ENCODE measurements at places on chromosomes 7 and 10.

- DNase-seq, result peak; percentile 25
Observed at GRCh38 chr7:123747620-123748141, 1.1 kb downstream of the WASL start.

- no peak for DNase-seq
Observed at GRCh38 chr10:33015761-33016547, 57.9 kb upstream of the ITGB1 start.

- no peak for DNase-seq
Observed at GRCh38 chr10:87534173-87534858, 29.6 kb downstream of the MINPP1 start.

DNA sequence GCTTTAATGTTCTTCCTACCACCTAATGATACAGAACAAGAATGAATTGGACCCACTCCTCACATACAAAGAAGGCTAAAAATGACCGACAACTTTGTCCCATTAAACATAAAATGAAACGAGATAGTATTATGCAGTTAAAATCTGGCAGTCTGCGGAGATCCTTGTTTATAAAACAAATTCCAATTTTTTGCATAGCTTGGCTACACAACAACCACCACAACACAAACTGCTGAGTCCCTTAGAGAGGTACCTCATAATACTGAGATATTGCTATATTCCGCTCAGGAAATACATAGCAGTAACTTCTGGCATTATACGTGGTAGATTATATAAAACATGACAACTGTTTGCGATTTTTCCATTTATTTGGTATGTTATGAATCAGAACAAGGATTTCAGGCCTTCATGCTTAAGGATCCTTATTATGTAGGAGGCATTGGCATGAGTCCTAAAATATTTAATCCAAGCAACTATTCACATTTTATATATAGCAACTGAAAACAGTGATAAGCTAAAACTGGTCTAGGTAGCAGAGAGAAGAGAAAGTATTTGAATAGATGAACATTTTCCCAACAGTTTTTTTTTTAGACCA is 96.0 kb downstream of the ANK3 start:
- DNase-seq, result no peak

- DNase-seq, result no peak
Observed at GRCh38 chr7:5278766-5279165, 4.0 kb upstream of the SLC29A4 start.

GRCh38 chr10:80924063-80924952 is 386.6 kb downstream of the SH2D4B start:
- DNase-seq, result no peak

DNA sequence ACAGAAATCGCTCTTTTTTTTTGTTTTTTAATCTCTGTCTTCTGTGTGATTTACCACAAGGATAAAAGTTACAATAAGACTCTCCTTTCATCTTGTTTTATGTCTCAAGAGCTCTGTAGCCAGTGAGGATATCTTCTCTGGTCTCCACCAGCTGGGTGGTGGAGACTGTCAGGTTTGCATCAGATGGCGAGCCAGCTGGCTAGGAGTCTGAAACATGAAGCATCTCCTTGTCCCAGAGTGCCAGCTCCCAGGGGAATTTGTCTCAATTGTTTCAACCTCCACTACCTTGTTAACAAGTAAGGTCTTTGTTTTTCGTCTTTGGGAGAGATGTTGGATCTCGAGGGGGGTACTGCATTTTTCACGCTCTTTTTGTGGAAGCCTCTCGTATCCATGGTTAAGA is 47.3 kb downstream of the FRMPD2 start:
- no peak for DNase-seq

DNA sequence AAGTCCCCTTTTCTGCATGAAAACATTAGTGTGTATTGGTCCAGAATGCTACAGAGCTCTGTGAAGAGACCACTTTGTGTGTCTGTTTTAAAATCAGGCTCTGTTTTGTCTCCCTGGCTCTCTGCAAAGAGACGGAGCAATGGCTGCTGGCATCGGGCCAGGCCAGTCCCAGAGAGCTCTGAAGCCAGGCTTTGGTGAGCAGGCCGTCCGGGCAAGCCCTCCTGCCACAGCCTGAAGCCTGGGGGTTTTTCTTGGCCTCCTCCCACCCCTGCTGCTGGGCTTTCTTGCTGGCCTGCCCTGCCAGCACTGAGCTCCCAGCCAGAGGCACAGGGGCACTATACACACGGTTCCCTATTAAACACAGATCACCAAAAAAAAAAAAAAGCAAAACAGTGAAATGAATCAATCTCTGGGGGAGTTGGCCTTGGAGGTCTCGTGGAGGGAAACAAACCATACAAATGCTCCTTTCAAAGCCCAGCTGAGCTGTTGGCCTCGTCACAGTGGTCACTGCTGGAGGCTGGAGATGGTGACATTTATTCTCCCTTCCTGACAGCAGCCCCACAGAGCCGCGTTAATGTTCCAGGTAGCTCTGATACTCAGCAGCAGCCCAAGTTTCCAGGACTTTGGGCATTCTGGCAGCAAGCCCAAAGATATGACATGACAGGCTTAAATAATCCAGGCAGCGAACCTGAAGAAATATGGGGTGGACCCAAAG is 237.2 kb downstream of the TCF7L2 start:
- DNase-seq, result no peak

DNA sequence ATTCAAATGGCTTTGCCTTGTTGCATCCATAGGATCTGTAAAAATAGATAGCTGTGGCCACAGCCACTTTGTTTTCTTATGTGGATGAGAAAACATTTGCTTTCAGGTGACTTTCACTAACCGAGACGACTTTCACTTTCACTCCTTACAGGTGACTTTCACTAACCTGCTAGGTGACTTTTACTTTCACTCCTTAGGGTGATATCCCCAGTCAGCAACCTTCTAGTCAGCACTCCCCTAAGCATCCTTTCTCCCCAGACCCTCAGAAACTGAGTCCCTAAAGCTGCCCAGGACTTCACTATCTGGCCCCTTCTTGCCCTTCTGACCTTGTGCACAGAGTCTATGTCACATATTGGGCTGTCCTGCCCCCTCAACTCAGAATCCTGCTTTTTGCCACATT is 177.5 kb downstream of the RELN start:
- no peak for DNase-seq

- no peak for DNase-seq
Observed at GRCh38 chr10:119511828-119512515, 30.5 kb downstream of the RGS10 start.

- no peak for DNase-seq
Observed at GRCh38 chr10:6924166-6924565, 344.1 kb upstream of the PRKCQ start.

GRCh38 chr10:86642499-86642898 is 11.8 kb upstream of the OPN4 start:
- no peak for DNase-seq

GRCh38 chr10:103618575-103619423 is 125.3 kb downstream of the NEURL1 start:
- no peak for DNase-seq

- no peak for DNase-seq
Observed at GRCh38 chr10:13939391-13939790, 352.6 kb downstream of the PRPF18 start.

- no peak for DNase-seq
Observed at GRCh38 chr7:115229401-115230105, 307.7 kb downstream of the MDFIC start.

DNA sequence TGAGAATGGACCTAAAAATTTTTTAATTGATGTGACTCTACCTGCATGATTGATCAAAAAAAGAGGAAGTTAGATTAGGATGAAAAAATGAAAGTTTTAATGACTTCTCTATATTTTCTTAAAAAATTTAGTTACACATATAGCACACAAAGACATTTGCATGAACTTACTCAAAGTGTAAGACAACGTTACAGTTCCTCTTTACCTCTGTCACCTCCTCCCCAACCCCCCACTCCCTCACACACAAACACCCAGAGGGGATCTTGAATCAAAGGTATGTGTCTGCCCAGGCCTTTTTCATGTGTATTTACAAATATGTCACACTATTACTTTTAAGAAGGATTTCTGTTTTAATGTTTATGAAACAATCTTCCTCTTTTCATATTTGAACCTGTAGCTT is 20.6 kb upstream of the CDCA7L start:
- no peak for DNase-seq

GRCh38 chr7:74454021-74454924 is 567 bp downstream of the GTF2IRD1 start:
- DNase-seq, result peak; percentile 25

- no peak for DNase-seq
Observed at GRCh38 chr10:26357203-26357602, 80.9 kb upstream of the APBB1IP start.

- no peak for DNase-seq
Observed at GRCh38 chr10:43112608-43112961, 25.7 kb upstream of the CSGALNACT2 start.

DNA sequence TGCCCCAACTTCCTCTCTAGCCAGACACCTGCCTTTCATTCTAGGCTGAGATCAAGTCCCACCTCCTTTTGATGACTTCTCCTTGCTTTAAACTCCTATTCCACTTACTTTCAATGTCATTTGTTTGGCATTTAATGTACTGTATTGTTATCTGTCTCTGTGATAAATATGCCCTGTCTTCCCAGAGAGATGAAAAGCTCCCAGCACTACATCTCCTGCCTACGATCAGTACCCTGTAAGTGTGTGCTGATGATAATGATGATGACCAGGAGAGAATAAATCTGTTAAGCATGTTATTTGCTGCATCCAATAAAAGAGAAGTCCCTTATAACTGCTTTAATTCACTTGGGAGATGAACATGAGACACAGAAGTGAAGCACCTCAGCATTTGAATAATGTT is 367.4 kb upstream of the C7orf33 start:
- no peak for DNase-seq

- no peak for DNase-seq
Observed at GRCh38 chr10:121764233-121764942, 163.4 kb downstream of the ATE1 start.

DNA sequence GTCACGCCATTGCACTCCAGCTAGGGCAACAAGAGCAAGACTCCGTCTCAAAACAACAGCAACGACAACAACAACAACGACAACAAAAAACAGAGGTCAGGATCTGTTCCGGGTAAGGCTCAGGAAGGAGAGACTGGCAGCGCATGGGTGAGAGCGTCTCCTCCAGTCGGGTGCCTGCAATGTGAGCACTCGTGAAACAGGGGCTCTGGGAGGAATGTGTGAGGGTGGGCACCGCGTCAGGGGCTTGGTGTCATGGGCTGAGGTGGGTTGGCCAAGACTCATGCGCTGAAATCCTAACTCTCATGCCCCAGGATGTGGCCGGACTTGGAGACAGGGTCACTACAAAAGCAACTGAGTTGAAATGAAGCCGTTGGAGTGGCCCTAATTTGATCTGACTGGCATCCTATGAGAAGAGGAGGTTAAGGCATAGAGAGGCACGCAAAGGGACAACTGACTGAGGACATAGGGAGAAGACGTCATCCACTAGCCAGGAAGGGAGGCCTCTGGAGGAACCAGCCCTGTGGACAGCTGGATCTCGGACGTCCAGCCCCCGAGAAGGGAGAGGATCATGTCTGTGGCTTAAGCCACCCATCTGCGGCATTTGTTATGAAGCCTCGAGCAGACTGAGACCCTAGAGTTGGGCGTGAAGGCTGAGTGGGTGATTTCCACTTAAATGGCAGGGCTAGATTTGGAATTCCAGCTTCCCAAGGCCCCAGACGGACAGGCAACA is 241.5 kb upstream of the PITRM1 start:
- DNase-seq, result no peak

DNA sequence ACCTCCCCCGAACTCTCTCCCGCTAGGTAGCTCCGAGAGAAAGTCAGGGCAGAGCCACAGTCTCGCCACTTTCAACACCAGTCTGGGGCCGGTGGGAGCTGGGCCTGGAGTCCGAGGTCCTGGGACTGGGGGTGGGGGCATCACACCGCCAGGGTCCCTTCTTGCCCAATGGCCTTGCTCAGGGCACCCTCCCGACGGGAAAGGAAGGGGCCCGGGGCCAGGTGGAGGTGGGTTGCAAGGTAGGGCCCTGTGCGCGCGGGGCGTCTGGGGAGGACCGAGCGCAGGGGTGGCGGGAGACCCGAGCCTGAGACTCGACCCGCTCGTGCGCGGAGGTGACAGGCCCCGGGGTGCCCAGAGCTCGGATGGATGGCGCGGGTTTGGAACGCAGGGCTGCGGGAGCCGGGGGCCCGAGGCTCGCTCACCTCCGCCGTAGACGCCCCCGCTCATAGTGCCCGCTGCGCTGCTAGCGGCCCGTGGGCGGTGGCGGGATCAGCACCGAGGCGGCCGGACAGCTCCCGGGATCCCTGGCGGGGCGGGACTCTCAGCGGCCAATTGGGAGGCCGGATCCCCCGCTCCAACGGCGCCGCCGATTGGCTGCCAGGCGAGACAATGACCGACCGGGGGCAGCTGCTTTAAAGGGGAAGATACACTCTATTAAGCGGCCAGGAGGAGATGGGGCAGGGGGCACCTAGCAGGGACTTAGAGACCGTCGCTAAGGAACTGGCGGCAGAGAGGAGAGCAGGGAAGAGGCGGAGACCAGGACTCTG is at the start of gene ACTL6B:
TSS of gene ACTL6B (minus strand) at position 541 of the 767 bp plus-strand sequence. CDS start at position 447, 94 bp downstream.
- peak; percentile 68 for DNase-seq

GRCh38 chr10:14414901-14415300 is 84.2 kb upstream of the FRMD4A start:
- no peak for DNase-seq

DNA sequence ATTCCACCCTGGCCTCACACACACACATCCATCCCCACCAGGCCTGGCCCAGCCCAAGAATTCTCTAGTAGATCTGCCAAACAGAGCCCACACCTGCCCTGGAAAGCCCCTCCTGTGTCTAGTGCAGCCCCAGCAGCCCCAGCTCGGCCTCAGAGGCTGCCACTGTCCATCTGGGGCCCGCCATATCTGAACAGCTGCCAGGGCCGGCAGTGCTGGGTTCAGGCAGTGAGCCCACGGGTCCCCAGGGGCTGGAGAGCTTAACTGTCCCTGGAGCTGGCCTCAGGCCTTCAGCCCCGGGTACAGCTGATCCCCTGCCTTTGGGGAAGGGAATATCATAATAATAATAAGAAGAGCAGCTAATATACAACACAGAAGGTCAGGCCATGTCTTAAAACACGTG is 574 bp downstream of the MYL10 start:
- no peak for DNase-seq

GRCh38 chr10:59829024-59829423 is 75.8 kb upstream of the MRLN start:
- no peak for DNase-seq
